ENCODE measurements at places on chromosomes 6 and 20. TPM values are rescaled to one million over a fixed set of nuclear protein-coding genes. Genes with fewer than 3 reads are reported as not detected.

DNA sequence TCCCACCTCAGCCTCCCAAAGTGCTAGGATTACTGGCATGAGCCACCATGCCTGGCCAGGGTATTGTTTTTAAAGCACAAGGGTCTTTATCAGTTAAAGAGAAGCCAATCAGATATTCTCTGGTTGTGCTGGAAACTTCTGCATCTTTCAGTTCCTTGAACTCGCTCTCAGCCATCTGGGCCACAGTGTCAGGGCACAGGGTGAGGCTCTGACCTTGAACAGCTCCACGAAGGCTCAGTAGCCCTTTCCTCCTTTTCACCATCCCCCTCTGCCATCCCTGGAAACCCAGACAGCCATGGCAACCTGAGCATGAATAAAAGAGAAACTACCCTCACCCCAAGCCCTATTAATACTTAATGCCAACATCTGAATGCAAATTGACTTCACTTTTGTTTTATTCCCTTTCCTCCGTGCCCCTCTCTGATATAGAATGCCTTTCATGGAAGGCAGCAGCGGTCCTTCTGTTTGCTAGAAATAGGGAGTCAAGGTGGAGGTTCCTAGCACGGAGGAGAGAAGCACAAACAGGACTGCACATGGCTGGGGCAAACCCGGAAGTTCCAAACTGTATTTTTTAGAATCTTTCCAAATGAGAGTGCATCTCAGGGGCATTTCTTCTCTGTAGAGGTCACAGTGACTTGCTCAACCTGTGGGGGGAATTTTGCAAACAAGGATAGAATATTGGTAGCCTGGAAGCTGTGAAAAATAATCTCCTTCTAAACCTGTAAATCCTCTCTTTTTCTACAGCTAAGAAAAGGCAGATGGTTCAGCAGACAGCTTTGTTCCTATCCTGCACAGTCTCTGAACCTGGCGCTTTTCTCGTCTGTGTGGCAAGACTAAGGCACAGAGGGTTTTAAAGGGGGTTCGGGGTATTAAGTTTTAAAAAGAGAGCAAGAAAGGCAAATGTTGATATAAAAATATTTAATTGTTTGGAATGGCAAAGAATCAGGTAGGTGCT lies 176.4 kb upstream of the RREB1 start:
- no peak overlapping the region for H3K27ac ChIP-seq
- no peaks in the 10 kb centered on the region for H3K27me3 ChIP-seq
- no peaks in the 10 kb centered on the region for H3K36me3 ChIP-seq
- peaks cover 4% of the 10 kb centered on the region for H3K4me1 ChIP-seq
- no peak for DNase-seq
- H3K4me3 ChIP-seq = no peak overlapping the region

The TFEB gene
- total RNA-seq = 4.4 TPM

DNA sequence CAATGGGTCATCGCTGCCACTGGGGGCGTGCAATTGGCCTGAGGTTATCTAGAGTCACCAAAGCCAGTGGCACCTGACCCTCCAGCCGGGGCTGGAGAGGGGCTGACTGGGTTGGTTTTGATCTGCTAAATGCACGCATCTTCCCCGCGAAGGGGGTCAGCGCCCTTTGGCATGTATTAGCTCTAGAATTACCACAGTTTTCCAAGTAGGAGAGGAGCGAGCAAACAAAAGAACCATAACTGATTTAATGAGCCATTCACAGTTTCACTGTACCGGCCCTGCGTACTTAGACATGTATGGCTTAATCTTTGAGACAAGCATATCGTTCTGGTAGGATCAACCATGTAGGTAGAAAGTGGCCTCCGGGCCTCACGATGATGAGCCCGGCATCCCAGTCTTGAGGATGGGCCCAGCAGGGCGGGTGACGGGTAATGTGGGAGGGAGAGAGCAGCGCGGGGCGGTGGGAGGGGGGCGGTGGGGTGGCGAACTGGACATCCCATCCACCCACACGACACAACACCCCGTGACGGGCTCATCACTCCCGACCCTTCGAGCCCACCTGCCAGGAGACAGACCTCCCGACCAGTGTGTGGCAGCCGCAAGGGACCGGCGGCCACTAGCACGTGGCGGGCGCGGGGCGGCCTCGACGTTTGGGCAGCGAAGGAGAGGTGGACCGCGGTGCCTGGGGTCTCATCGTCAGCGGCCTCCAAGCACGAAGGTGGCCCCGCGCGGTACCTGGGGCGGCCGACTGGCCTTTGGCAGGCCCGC lies 1957.5 kb upstream of the DEFB115 start:
- H3K4me1 ChIP-seq = no peaks in the 10 kb centered on the region
- no peak overlapping the region for H3K4me3 ChIP-seq
- H3K27me3 ChIP-seq = no peaks in the 10 kb centered on the region
- no peak overlapping the region for H3K27ac ChIP-seq
- H3K36me3 ChIP-seq = peaks cover 21% of the 10 kb centered on the region

- H3K27me3 ChIP-seq = peaks cover 5% of the 10 kb centered on the region
- H3K27ac ChIP-seq = no peak overlapping the region
- H3K36me3 ChIP-seq = no peaks in the 10 kb centered on the region
- H3K4me3 ChIP-seq = no peak overlapping the region
- H3K4me1 ChIP-seq = peaks cover 22% of the 10 kb centered on the region
- DNase-seq = no peak
Observed at GRCh38 chr6:49736017-49736508, 8.1 kb downstream of the CRISP3 start.

The IL17F gene
- total RNA-seq = not detected

Data from mesothelial cell of epicardium (in vitro differentiated cells).